ENCODE measurements at places on chromosomes 12 and 14.

DNA sequence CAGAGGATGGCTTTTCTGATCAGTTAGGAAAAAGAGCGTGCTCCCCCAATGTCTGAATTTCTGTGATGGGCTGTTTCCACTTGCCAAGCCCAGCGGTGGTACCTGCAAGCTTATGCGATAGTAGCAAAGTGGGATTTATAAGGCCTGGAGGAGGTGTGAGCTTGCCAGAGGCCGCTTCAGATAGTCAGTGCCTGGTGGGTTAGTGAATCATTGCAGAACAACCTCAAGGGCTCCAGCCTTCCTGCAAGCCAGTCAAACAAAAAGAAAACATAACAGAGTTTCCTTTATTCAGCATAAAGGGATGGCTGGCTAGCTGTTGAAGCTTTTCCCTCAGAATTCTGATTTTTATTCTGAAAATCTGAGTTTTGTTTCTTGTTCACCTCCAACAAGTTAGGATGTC is 7.6 kb upstream of the BMP4 start:
- no peak for DNase-seq

DNA sequence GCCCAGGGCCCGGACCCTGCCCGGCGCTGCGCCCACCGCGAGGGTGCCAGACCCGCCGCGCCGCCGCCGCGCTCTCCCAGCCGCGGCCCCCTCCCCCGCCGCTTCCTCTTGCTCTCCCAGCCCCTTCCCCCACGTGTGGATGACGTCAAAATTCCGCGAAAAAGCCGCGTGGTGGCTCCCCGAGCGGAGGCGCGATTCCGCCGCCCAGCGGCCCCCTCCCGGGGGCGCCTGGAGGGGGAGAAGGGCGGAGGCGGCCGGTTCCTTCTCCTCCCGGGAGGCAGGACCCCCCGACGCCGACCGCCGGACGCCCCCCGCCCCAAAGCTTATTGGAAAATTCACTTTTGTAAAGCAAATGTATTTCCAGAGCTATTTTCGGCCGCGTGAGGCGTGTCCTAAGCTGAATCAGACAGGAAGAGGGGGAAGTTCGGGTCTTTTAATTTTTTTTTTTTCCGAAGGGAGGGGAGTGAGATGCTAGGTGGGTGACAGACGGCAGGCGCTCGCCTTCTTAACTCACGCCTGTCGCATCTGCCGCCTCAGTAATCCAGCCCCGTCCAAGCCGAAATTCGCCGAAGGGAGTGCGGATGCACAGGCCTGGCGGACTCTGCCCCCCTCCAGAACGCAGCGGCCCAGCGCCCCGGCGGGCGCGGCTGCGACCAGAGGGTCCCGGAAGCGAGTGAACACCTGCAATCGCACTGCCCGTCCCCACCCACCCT is 4.1 kb upstream of the CCND2 start:
- DNase-seq, result peak; percentile 70

DNA sequence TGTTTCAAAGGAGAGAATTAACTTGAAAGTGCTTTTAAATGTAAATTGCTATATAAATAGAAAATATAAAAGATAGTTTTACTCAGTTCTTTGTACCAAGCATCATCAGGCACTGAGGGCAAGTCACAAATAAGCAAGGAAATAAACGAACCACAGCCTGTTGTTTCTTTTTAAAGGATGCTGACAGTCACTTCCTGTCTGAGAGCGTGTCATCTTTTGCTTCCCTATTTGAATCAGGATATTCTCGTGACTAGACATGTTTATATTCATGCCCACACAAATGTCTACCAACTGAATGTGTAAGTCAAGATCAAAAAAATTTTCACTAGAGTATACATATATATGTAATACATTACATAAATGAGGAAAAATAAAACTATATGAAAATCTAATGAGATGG is 31.4 kb upstream of the SLC2A13 start:
- DNase-seq, result no peak

GRCh38 chr12:78323226-78323625 is 492.5 kb downstream of the NAV3 start:
- DNase-seq, result no peak

DNA sequence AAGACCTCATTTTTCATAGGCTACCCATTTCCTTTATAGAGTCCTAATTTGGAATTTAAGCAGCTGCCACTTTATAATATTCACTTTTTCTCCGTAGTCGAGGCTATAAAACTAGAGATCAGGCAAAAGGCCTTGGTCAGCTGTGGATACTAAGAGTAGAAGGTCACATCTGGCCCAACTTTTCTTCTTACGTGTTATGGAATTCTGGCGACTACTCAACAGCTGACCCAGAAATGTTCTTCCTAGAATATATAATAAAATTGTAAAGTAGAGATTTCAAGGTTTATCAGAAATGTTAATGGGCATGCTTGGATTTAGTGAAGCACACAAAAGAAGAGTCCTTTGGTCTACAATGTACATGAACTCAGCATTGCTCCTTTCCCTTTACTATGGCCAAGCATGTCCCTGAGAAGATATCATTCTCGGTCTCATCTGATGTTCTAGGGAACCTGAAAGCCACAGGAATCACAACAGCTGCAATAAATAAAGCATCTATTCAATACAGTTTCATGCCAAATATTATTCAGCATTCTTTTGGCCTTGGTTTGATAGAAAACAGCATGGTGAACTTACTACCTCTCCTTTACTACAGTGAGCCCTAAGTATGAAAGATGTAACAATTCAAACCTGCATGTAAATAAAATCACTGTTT is 261.4 kb upstream of the NPAS3 start:
- no peak for DNase-seq

DNA sequence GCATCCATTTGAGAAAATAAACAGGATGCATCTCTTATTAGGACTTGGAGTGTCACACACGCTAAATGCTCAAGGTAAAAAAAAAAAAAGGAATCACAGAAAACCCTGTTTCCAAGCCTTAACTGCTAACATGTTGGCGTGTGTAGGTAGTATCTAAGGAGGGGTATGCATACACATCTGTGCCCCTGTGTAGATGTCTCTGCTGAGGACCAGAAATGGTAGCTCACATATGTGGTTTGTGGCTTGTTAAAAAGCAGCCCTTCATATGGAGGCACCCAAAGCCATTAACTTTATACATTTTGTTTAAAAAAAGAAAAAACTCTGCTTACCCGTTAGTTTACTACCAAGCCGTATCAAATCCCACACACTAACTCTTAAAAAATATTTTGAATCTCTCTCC is 314.1 kb downstream of the SNAPC1 start:
- DNase-seq, result no peak

DNA sequence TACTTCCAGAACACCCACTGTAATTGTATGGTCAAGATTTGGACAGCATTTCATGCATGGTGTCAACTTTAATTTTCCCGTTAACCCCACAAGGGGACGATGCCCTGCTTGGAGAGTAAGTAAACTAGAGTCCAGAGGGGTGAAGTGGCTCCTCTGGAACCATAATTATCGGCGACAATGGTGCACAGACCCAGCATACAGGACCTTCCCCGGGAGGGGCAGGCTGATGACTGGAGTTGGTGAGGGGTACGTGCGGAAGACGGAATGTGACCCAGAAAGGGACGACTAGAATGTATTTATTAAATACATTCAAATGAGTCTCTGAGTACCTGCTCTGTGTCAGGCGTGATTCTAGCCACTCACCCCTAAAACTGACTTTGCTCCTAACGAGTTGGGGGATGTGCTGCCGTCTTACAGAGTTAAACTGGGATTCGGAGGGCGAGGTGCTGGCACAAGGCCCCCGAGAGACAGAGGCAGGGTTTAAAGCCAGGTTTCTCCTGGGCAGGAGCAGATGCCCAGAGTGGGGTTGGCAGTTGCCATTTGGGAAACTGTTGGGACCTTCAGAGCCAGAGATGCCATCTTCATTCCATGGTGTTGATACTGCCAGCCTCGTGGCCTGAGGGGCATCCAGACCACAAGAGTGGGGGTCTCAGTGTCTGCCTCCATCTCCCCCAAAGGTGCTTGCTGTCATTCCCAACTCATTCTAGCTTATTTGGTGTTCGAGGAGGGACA is 10.9 kb downstream of the RTL1 start:
- no peak for DNase-seq

DNA sequence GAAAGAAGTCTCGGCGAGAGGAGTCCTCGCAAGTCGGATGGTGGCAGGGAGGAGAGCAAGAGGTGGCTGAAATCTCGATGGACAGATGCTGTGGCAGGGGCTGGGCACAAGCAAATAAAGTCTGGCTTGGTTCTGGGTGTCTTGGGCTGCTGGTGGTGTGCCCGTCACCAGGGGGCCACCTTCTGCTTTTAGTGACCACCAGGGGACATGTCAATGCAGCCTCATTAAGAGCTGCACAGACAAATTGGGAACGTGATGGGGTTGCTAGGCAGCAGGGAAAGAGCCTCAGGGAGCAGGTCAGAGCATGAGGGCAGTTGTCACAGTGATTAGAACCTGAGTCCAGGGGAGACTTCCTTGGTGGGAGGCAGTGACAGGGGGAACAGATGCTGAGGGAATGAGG is 44.0 kb downstream of the LRRC74A start:
- no peak for DNase-seq

- DNase-seq, result no peak
Observed at GRCh38 chr12:78977304-78977867, 112.8 kb downstream of the SYT1 start.

DNA sequence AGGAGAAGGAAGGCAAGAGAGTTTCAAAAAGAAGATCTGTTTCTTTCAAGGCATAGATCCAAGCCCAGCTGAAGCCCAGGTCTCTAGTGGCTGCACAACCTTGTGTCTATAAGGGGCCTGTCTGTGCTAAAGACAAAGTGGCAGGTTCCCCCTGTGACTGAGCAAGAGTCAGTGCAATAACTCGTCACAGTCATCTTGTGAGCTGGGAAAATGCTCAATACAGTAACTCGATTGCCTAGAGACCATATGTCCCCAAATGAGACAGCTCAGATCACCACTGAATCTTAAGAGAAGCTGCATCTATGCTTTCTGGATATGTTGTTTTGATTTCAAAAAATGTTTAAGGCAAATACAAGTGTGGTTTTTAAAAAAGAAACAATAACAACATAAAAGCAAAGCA is 24.2 kb downstream of the ST8SIA1 start:
- DNase-seq, result no peak

- DNase-seq, result no peak
Observed at GRCh38 chr12:132399092-132400010, 70.0 kb upstream of the GALNT9 start.

DNA sequence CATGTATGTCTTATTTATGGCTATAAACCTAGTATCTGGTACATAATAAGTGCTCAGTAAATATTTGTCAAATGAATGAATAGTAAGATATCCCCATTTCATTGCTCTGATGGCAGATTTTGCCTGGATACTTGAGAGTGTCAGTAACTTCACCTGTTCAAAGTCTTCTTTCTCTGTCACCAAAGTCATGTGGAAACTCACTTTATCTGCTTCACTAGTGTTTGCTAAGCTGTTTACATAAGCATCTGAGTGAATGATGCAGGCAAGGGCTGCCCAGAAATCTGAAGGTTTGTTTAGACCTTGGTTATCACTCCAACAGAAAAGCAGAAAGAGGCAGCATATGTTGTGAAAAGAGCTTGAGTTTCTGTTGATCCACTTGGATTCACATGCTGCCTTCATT is 4.3 kb downstream of the OR4E1 start:
- DNase-seq, result no peak

DNA sequence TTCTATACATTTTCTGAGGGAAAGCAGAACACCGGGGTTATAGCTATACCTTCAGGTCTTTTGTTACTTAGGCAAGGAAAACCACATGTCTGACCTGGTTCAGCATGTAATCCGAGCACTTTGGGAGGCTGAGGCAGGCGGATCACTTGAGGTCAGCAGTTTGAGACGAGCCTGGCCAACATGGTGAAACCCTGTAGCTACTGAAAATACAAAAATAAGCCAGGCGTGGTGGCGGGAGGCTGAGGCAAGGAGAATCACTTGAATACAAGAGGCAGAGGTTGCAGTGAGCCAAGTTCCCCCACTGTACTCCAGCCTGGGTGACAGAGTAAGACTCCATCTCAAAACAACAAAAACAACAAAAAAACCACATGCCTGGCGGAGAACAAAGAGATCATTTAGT is 177.6 kb downstream of the ACSS3 start:
- DNase-seq, result no peak

DNA sequence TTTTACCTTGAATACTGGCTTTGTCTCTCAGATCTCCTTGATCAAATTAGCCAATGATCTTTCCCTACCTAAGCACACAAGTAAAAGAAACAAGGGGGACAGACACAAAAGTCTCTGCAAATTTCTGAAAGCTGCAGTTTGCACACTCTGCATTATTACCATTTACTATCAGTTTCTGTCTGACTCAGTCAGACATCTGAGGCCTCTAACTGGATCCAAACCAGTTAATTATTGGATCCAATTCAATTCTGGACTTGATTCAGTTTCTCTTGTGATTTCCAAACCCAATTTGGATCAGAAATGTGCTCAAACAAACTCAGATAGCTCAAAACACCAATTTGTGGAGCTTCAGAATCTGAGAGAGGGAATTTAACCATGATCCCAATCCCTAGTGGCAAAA is 16.6 kb downstream of the SSTR1 start:
- no peak for DNase-seq

- no peak for DNase-seq
Observed at GRCh38 chr14:103502877-103503276, 19.8 kb downstream of the CKB start.

GRCh38 chr14:77143071-77143470 is 1.5 kb upstream of the ZDHHC22 start:
- no peak for DNase-seq

DNA sequence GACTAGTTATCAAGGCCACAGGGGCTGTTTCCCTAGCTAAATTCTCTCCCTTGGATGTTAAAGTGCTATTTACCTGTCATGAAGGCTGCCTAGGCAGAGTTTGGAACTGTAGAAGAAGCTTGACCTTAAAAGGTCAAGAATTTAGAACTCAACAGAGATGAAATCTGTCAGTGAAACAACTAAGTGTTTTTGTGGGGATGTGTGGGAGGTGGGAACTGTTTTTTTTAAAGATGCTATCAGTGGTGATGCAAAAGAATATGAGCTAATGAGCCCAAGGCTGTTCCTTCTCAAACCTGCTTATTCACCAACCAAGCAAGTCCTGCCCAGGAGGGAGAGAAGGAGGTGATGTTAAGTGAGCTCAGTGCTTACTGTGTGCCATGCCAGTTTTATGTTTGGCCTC is 40.8 kb upstream of the POC1B start:
- DNase-seq, result no peak

GRCh38 chr14:39880965-39881364 is 448.7 kb upstream of the FBXO33 start:
- no peak for DNase-seq

GRCh38 chr14:89304972-89305703 is 111.9 kb downstream of the FOXN3 start:
- DNase-seq, result no peak

All from putamen (tissue), 1 donor.